ENCODE measurements at places on chromosomes 1 and 21. TPM values are rescaled to one million over a fixed set of nuclear protein-coding genes. Genes with fewer than 3 reads are reported as not detected.

The RHD gene
- not detected for total RNA-seq

The S100A8 gene
- not detected for total RNA-seq

The PROX1 gene
- under 0.01 TPM for total RNA-seq

The CNIH3 gene
- total RNA-seq: 15.7 TPM

The NPHS2 gene
- total RNA-seq: not detected

The HNRNPR gene
- total RNA-seq: 59.1 TPM

The TDRD10 gene
- not detected for total RNA-seq

The EPHA8 gene
- not detected for total RNA-seq

The C1orf122 gene
- 24.7 TPM for total RNA-seq

The PKP1 gene
- total RNA-seq: under 0.01 TPM

The XCL2 gene
- total RNA-seq: not detected

The RIPPLY3 gene
- total RNA-seq: not detected

The IGFN1 gene
- 0.17 TPM for total RNA-seq

The MTARC1 gene
- total RNA-seq: 9.6 TPM

The IPO9 gene
- 28.4 TPM for total RNA-seq

The S100A7A gene
- not detected for total RNA-seq

The PRRX1 gene
- 121 TPM for total RNA-seq

The TFF3 gene
- total RNA-seq: not detected

The UBXN10 gene
- 0.33 TPM for total RNA-seq

The ZNF684 gene
- total RNA-seq: 4.1 TPM

The JAM2 gene
- total RNA-seq: 2.1 TPM

The MMP23B gene
- 4.6 TPM for total RNA-seq

The CYP4B1 gene
- total RNA-seq: not detected

The KCNK1 gene
- total RNA-seq: 2.6 TPM

The ENO1 gene
- total RNA-seq: 963 TPM

The ZNF593OS gene
- total RNA-seq: not detected

The CFAP126 gene
- not detected for total RNA-seq

The CASQ2 gene
- total RNA-seq: not detected

The SMCP gene
- 0.17 TPM for total RNA-seq

The URB1 gene
- 17.7 TPM for total RNA-seq

The PRXL2B gene
- total RNA-seq: 8.0 TPM

The SPRR4 gene
- total RNA-seq: not detected

The FNDC10 gene
- total RNA-seq: 0.50 TPM

The CLDN17 gene
- total RNA-seq: not detected

The MOV10 gene
- 42.9 TPM for total RNA-seq

The CNKSR1 gene
- not detected for total RNA-seq

The NGF gene
- total RNA-seq: 8.5 TPM

The FCGR1A gene
- not detected for total RNA-seq

The C1orf115 gene
- 3.3 TPM for total RNA-seq

The PGBD5 gene
- total RNA-seq: 0.17 TPM

The KIAA0319L gene
- 65.4 TPM for total RNA-seq

The CAPN9 gene
- total RNA-seq: 0.17 TPM

The MIXL1 gene
- total RNA-seq: not detected

The INAVA gene
- total RNA-seq: not detected

The LCE3D gene
- total RNA-seq: not detected

The GUCA2A gene
- not detected for total RNA-seq
